ENCODE measurements at places on chromosomes 1 and 21. TPM values are rescaled to one million over a fixed set of nuclear protein-coding genes. Genes with fewer than 3 reads are reported as not detected.

DNA sequence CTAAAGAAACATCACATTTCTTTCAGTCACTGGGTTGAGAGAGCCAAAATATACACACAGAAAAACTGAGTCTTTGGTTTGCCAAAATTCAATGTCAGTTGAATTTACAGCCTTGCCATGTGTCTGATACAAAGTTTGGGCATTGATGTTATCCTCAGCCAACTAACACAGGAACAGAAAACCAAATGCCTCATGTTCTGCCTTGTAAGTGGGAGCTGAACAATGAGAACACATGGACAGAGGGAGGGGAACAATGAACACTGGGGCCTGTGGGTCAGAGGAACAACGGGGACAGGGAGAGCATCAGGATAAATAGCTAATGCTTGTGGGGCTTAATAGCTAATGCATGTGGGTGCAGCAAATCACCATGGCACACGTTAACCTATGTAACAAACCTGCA is 39.6 kb upstream of the C21orf91 start:
- DNase-seq: no peak
- no peak overlapping the region for H3K4me3 ChIP-seq
- peaks cover 19% of the 10 kb centered on the region for H3K4me1 ChIP-seq
- no peaks in the 10 kb centered on the region for H3K36me3 ChIP-seq

DNA sequence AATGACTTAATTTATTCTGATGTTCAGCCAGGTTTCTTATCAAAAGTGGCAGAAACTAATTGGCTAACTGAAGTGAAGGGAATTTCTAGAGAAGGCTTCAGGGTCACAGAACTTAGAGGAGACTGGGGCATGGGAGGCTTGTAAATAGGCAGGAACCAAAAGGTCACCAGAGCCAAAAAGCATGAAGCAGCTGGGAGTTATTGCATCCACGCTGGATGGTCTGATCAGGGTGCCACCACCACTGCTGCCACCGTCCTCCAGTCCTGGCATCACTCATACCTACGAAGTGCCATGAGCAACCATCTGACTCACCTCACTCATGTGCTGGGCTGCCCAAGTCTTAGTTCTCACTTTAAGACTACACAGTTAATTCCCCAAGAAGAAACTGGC is 82.5 kb upstream of the DPH5 start:
- no peak for DNase-seq
- no peaks in the 10 kb centered on the region for H3K36me3 ChIP-seq

Gene KCNH1
- 0.21 TPM for total RNA-seq

DNA sequence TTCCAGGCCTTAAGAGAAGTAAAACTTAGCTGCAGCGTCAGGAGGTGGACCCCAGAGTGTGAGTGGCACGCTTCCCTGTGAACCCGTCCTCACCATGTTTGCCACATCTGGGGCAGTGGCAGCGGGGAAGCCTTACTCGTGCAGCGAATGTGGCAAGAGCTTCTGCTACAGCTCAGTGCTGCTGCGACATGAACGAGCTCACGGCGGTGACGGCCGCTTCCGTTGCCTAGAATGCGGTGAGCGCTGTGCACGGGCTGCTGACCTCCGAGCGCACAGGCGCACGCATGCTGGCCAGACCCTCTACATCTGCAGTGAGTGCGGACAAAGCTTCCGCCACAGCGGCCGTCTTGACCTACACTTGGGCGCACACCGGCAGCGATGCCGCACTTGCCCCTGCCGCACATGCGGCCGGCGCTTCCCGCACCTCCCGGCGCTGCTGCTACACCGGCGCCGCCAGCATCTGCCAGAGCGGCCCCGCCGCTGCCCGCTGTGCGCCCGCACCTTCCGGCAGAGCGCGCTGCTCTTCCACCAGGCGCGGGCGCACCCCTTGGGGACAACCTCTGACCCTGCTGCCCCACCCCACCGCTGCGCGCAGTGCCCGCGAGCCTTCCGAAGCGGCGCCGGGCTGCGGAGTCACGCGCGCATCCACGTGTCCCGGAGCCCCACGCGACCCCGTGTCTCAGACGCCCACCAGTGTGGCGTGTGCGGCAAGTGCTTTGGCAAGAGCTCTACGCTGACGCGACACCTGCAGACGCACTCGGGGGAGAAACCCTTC is 9.3 kb downstream of the ZNF672 start:
- H3K36me3 ChIP-seq: peaks cover 5% of the 10 kb centered on the region
- H3K4me3 ChIP-seq: no peak overlapping the region
- no peak overlapping the region for H3K27ac ChIP-seq
- H3K4me1 ChIP-seq: no peaks in the 10 kb centered on the region

GRCh38 chr1:5720484-5720883 is 271.7 kb downstream of the NPHP4 start:
- no peaks in the 10 kb centered on the region for H3K36me3 ChIP-seq
- H3K4me3 ChIP-seq: no peak overlapping the region
- no peak overlapping the region for H3K27ac ChIP-seq
- H3K4me1 ChIP-seq: peaks cover 29% of the 10 kb centered on the region

DNA sequence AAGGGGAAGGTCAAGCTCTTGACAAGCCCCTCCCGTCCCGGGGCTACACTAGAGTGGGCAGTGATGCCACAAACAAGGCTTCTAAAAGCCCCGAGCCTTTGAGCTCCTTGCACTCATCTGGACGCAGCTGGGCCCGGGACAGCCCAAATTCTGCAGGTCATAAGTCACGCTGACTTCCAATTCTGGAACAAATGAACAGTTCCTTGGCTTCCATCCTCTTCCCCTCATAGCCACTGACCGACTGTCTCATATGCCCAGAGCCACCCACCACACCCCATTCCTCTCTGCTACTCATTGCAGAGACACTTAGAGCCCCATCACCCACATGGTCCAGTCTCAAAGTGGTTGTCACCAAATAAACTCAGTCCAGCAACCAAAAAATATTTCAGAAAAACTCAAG is 32.8 kb upstream of the PRELP start:
- no peak for DNase-seq
- H3K36me3 ChIP-seq: no peaks in the 10 kb centered on the region
- peaks cover 14% of the 10 kb centered on the region for H3K27me3 ChIP-seq
- peaks cover 9% of the 10 kb centered on the region for H3K4me1 ChIP-seq
- H3K27ac ChIP-seq: no peak overlapping the region

- no peak overlapping the region for H3K4me3 ChIP-seq
- no peaks in the 10 kb centered on the region for H3K27me3 ChIP-seq
- DNase-seq: no peak
These were observed 675.7 kb upstream of the CHRM3 start for GRCh38 chr1:238710697-238711096.

DNA sequence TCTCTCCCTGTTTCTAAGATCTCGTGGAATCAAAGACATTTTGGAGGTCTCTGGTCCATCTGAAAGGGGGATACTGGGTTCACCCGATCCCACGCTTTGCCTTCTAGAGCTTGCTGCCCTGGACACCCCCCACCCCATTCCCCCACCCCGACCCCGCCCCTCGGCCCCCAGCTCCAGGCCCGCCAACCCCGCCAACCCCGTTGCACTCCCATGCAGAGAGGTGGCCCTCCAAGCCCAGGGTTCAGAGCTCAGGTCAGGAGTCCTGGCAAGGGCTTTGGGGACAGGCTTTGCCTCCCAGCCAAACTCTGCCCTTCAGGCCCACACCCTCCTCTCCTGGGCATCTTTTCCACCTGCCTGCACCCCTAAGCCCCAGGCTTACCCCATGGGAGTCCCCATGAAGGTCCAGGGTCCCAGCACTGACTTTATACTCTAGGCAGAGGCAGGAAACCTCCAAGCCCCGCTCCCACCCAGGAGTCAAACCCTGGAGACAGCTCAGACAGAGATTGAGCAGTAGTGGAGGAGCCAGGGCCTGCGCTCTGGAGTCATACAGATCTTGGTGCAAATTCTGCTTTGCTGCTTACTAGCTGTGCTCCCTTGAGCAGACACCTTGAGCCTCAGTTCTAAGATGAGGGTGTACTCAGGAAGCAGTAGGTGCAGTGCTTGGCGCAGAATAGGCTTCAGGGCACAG is 155.9 kb downstream of the FOXD2 start:
- peaks cover 29% of the 10 kb centered on the region for H3K27me3 ChIP-seq
- no peak overlapping the region for H3K27ac ChIP-seq

- DNase-seq: no peak
- peaks cover 23% of the 10 kb centered on the region for H3K4me1 ChIP-seq
- H3K36me3 ChIP-seq: no peaks in the 10 kb centered on the region
These were observed 162.8 kb downstream of the PRDM16 start for GRCh38 chr1:3231826-3232225.

DNA sequence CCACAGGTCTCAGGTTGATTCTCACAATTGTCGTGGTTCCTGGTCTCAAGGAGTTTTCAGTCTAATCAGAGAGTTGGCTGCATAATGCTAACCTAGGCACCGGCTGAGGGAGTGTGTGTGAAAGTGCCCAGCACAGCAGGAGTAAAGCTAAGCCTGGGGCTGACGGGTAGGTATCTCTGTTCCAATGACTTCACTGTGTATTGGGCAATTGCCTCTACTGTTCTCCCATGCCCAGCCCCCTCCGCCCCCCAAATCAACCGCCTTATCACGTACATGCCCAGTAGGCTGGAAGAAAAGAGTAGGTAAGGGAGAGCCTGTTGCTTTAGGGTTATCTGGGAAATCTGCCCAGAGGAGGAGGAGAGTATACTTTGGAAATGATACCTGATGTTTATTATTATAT is 54.7 kb downstream of the MRPS6 start:
- H3K4me1 ChIP-seq: peaks cover 59% of the 10 kb centered on the region
- H3K27ac ChIP-seq: peak overlapping the region; percentile 85
- peaks cover 27% of the 10 kb centered on the region for H3K36me3 ChIP-seq
